ENCODE measurements at places on chromosomes 4 and X. TPM values are rescaled to one million over a fixed set of nuclear protein-coding genes. Genes with fewer than 3 reads are reported as not detected.

The MAGEA6 gene
- not detected for total RNA-seq

The ITGB1BP2 gene
- 4.3 TPM for total RNA-seq

The SYNPO2 gene
- total RNA-seq, result 0.10 TPM

The WNK3 gene
- total RNA-seq, result 1.2 TPM

The ZNF275 gene
- total RNA-seq, result 17.9 TPM

The PDLIM3 gene
- 0.07 TPM for total RNA-seq

The CLTRN gene
- total RNA-seq, result 0.24 TPM

The GABRE gene
- not detected for total RNA-seq

The EREG gene
- total RNA-seq, result not detected

The NIPAL1 gene
- total RNA-seq, result 1.1 TPM

The SHROOM3 gene
- 1.1 TPM for total RNA-seq

The DUSP21 gene
- total RNA-seq, result not detected

The UNC5C gene
- not detected for total RNA-seq

The VCX3B gene
- total RNA-seq, result not detected

The ZNF732 gene
- not detected for total RNA-seq

The TNMD gene
- not detected for total RNA-seq

The EDA gene
- total RNA-seq, result 1.2 TPM

The DRD5 gene
- total RNA-seq, result not detected

The GPR82 gene
- total RNA-seq, result not detected

The AADAT gene
- not detected for total RNA-seq

The ARMCX4 gene
- total RNA-seq, result 8.2 TPM

The FGB gene
- not detected for total RNA-seq

The PABPC1L2A gene
- total RNA-seq, result not detected

The DMD gene
- 51.8 TPM for total RNA-seq

The RIBC1 gene
- total RNA-seq, result 1.7 TPM

The PSAPL1 gene
- not detected for total RNA-seq

The ASIC5 gene
- not detected for total RNA-seq

The ARHGAP36 gene
- total RNA-seq, result not detected

The SLC4A4 gene
- total RNA-seq, result not detected

The CLIC2 gene
- 0.15 TPM for total RNA-seq

The RAB41 gene
- total RNA-seq, result not detected

The DAPP1 gene
- total RNA-seq, result 169 TPM

The LRIT3 gene
- total RNA-seq, result 0.32 TPM

The FAM53A gene
- total RNA-seq, result 1.8 TPM

The TIGD4 gene
- 0.36 TPM for total RNA-seq

The RHOXF2 gene
- not detected for total RNA-seq

The DCHS2 gene
- 0.02 TPM for total RNA-seq

The RAB33B gene
- 13.0 TPM for total RNA-seq

The WAS gene
- 102 TPM for total RNA-seq

The FAAH2 gene
- 15.6 TPM for total RNA-seq
